ENCODE measurements at places on chromosomes 5 and 9.
A peak's percentile ranks its signal among the peaks of the same experiment; 100 is the strongest.

GRCh38 chr5:3878267-3878666 is 282.6 kb downstream of the IRX1 start:
- H3K4me3 ChIP-seq, result no peak overlapping the region
- H3K27ac ChIP-seq, result no peak overlapping the region
- H3K27me3 ChIP-seq, result no peaks in the 10 kb centered on the region
- H3K4me1 ChIP-seq, result peaks cover 7% of the 10 kb centered on the region
- H3K36me3 ChIP-seq, result no peaks in the 10 kb centered on the region
- no peak for DNase-seq

DNA sequence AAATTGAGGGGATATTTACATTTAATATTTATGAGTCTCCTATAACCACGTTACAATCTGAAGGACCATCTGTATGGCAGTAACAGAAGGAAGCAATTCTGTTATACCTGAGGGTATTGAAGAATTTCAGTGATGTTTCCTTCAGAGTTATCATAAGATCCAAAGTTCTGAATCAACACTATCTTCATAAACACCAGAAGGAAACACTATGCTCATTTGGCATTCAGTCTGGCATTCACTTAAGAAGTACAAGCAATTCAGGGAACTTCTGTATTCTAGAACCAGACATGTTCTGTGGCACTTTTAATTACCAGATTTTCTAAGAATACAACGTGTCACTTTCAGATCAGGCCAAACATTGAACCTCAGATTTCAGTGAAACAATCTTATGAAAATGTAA is 9.6 kb downstream of the DAB2 start:
- H3K27me3 ChIP-seq, result no peaks in the 10 kb centered on the region
- no peak for DNase-seq
- H3K36me3 ChIP-seq, result no peaks in the 10 kb centered on the region
- no peaks in the 10 kb centered on the region for H3K4me1 ChIP-seq
- no peak overlapping the region for H3K27ac ChIP-seq

DNA sequence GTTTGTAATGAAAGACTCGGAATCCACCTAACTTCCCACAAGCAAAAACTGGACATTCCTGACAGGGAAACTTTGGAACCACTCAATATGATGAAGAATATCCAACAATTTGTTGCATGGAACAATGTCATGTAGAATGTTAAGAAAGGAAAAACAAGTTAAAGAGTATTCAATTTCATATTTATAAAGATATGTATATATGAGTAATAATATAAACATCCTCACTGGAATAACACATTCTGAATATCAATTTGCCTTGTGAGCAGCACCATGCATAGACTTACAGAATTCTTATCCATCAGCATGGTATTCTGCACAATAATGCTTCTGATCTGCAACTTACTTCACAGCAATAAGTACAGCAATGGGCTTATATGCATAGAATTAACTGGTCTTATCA is 650.3 kb downstream of the SEMA5A start:
- no peak overlapping the region for H3K27ac ChIP-seq
- no peaks in the 10 kb centered on the region for H3K36me3 ChIP-seq
- no peaks in the 10 kb centered on the region for H3K4me1 ChIP-seq
- no peak for DNase-seq
- H3K4me3 ChIP-seq, result no peak overlapping the region

DNA sequence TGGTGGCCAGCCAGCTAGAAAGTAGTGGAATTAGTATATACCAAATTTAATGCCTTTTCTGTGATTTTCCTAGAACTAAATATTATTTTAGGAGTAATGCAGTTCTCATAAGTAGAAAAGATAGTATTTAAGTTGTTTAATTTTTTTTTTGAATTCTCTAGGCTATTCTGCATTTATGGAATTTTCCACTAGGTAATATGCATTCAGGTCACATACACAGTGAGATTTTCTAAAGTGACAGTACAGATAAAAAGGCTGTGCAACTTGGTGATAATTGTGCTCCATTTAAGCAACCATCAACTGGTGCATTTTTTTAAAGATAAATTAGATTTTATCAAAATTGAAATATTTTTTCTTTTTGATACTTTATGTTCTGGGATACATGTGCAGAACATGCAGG is 111.5 kb downstream of the SCAMP1 start:
- no peak overlapping the region for H3K27ac ChIP-seq
- H3K4me3 ChIP-seq, result no peak overlapping the region
- no peak for DNase-seq

DNA sequence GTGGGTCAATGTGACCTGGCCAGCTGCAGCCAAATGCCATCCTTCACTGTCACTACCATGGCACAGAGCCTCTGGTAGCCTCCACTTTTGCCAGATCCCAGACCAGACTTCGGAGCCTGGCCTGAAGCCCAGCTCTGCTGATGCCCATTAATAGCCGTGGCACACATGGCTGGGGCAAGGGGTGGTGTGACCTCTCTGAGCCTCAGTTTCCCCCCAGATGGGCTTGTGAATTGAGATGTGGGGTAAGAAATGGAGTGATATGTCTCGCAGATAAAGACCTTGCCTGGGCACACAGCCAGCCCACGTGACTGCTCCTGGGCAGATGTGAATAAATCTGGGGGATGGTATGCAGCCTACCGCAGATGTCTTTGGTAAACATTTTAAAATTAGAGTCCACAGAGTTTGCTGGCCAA is 13.9 kb downstream of the SUSD3 start:
- peaks cover 12% of the 10 kb centered on the region for H3K4me1 ChIP-seq
- H3K36me3 ChIP-seq, result no peaks in the 10 kb centered on the region
- H3K4me3 ChIP-seq, result no peak overlapping the region
- peak; percentile 53 for DNase-seq
- no peak overlapping the region for H3K27ac ChIP-seq

- no peak overlapping the region for H3K4me3 ChIP-seq
- no peaks in the 10 kb centered on the region for H3K36me3 ChIP-seq
- no peaks in the 10 kb centered on the region for H3K27me3 ChIP-seq
Observed at GRCh38 chr9:113613815-113614413, 150.4 kb downstream of the RGS3 start.

GRCh38 chr9:1536522-1537170 is 478.5 kb upstream of the SMARCA2 start:
- no peaks in the 10 kb centered on the region for H3K27me3 ChIP-seq
- H3K27ac ChIP-seq, result no peak overlapping the region
- no peaks in the 10 kb centered on the region for H3K4me1 ChIP-seq
- no peaks in the 10 kb centered on the region for H3K36me3 ChIP-seq

GRCh38 chr9:8644571-8644970 is 845.0 kb upstream of the DMAC1 start:
- H3K27me3 ChIP-seq, result no peaks in the 10 kb centered on the region
- DNase-seq, result no peak
- peaks cover 7% of the 10 kb centered on the region for H3K36me3 ChIP-seq
- peaks cover 4% of the 10 kb centered on the region for H3K4me1 ChIP-seq
- H3K4me3 ChIP-seq, result no peak overlapping the region
